Activated T-helper 2 cell treated with anti-CD3 and anti-CD28 coated beads, Interferon-gamma antibody, Interleukin-2, Interleukin-4, amounts not matched to agents 10 μg/mL and 5 μg/mL and 100 μg/mL, durations not matched to agents 14 hours and 24 hours and 36 hours (primary cell): ENCODE measurements at places on chromosomes 3 and 15. TPM values are rescaled to one million over a fixed set of nuclear protein-coding genes. Genes with fewer than 3 reads are reported as not detected.

GRCh38 chr3:164155400-164155799, 922.9 kb downstream of the SI start:
- H3K4me1 ChIP-seq, result no peaks in the 10 kb centered on the region
- H3K27me3 ChIP-seq, result no peaks in the 10 kb centered on the region
- H3K36me3 ChIP-seq, result no peaks in the 10 kb centered on the region

GRCh38 chr3:149519912-149520311, 45.4 kb downstream of the TM4SF4 start:
- H3K4me3 ChIP-seq, result no peak overlapping the region
- peaks cover 6% of the 10 kb centered on the region for H3K27me3 ChIP-seq
- H3K36me3 ChIP-seq, result no peaks in the 10 kb centered on the region
- H3K27ac ChIP-seq, result no peak overlapping the region
- no peaks in the 10 kb centered on the region for H3K4me1 ChIP-seq
- DNase-seq, result no peak

GRCh38 chr3:110589341-110589740, 482.3 kb upstream of the NECTIN3 start:
- no peaks in the 10 kb centered on the region for H3K36me3 ChIP-seq
- DNase-seq, result no peak
- no peak overlapping the region for H3K27ac ChIP-seq
- H3K4me1 ChIP-seq, result no peaks in the 10 kb centered on the region

GRCh38 chr3:168250415-168250861, 154.7 kb upstream of the GOLIM4 start:
- no peaks in the 10 kb centered on the region for H3K36me3 ChIP-seq
- peaks cover 11% of the 10 kb centered on the region for H3K4me1 ChIP-seq
- peaks cover 56% of the 10 kb centered on the region for H3K27me3 ChIP-seq
- H3K27ac ChIP-seq, result no peak overlapping the region
- peak overlapping the region; percentile 72 for H3K4me3 ChIP-seq

GRCh38 chr3:186789554-186790260, 6.3 kb downstream of the EIF4A2 start:
- H3K36me3 ChIP-seq, result peaks cover 88% of the 10 kb centered on the region
- no peaks in the 10 kb centered on the region for H3K27me3 ChIP-seq
- peak overlapping the region; percentile 76 for H3K27ac ChIP-seq
- H3K4me3 ChIP-seq, result no peak overlapping the region
- no peak for DNase-seq
- H3K4me1 ChIP-seq, result peaks cover 36% of the 10 kb centered on the region

DNA sequence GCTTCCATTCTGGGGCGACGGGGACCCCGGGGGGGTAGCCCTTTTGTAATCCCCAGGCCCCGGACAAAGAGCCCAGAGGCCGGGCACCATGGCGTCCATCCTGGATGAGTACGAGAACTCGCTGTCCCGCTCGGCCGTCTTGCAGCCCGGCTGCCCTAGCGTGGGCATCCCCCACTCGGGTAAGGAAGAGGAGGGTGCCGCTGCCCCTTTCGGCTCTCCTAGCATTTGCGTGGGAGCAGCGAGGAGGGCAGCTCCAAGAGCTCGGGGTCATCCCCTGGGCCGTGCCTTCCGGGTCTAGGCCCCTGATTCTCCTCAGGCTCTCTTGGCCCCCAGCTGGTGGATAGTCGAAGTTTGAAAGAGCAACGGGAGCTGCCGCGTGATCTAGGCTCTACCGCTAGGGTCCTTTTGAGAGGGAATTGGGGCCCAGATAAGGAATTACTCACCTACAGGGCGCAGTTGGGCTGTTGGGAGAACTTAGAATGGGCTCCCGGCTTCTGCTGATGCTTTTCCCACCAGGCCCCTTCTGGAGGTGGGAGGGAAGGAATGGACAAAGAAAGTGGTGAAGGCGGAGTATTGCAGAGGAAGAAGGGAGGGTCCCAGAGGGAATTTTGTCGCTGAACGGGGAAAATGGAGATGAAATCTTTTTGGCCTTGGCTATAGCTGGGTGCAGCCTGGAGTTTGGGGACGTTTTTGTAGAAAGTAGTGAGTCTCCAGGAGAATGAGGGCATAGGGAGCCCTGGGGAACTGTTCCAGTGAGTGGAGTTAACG, 615 bp downstream of the VPS18 start:
- H3K4me3 ChIP-seq, result peak overlapping the region; percentile 100
- H3K27me3 ChIP-seq, result peaks cover 1% of the 10 kb centered on the region
- H3K4me1 ChIP-seq, result peaks cover 20% of the 10 kb centered on the region
- H3K27ac ChIP-seq, result peak overlapping the region; percentile 97

DNA sequence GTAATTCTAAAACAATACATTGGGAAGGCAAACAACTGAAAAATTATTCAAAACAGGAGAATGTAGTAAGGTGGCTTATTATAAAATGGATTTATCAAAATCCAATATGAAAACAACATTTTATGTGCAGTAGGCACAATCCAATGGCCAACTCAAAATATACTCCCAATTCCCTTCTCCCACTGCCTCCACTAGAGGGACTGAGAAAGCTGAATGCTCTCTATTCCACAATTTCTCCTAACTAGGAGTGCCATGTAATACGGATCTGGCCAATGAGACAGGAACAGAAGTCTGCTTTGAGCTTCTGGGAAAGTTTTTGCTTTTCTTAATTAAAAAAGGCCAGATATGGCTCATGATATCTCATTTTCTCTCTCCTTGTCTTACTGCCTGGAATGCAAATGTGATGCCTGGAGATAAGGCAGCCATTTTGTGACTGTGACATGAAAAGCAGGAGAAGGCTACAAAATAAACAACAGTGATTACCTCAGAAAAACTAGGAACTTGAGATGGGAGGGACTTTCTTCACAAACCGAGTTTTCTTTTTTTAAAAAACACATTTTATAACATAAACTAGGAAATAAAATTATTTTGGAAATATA, 18.8 kb upstream of the VGLL4 start:
- H3K4me1 ChIP-seq, result no peaks in the 10 kb centered on the region
- H3K27ac ChIP-seq, result no peak overlapping the region
- DNase-seq, result no peak
- no peaks in the 10 kb centered on the region for H3K36me3 ChIP-seq

DNA sequence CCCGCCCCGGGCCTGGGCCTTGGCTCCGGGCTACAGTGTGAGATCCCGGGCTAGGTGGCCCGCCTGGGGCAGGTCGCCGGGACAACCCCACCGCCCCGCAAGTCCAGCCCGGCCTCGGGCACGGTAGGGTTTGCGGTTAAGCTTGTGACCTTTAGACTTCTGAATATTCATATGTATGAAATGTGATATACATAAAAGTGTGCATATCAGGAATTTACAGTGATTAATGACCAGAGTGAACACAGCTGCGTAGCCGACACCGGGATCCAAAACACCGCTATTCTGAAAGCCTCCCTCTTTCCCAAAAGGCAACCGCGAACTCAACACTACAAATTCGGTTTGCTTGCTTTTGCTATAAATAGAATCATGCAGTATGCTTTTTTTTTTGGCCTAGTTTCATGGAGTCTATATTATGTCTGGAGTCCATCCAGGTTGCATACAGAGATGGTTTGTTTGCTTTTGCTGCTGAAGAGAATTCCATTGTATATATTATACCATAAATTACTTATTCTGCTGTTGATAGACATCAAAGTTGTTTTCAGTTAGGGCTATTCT, 636 bp upstream of the SNRPA1 start:
- H3K36me3 ChIP-seq, result peaks cover 36% of the 10 kb centered on the region
- H3K27ac ChIP-seq, result peak overlapping the region; percentile 95
- H3K27me3 ChIP-seq, result no peaks in the 10 kb centered on the region
- peak overlapping the region; percentile 98 for H3K4me3 ChIP-seq

- H3K4me1 ChIP-seq, result peaks cover 2% of the 10 kb centered on the region
- peaks cover 22% of the 10 kb centered on the region for H3K27me3 ChIP-seq
- DNase-seq, result no peak
- H3K4me3 ChIP-seq, result no peak overlapping the region
Measured at GRCh38 chr15:91376038-91376437, 276.0 kb downstream of the SV2B start.

- H3K36me3 ChIP-seq, result no peaks in the 10 kb centered on the region
- H3K4me1 ChIP-seq, result no peaks in the 10 kb centered on the region
- no peak overlapping the region for H3K4me3 ChIP-seq
- H3K27ac ChIP-seq, result no peak overlapping the region
- DNase-seq, result no peak
Measured at GRCh38 chr3:103170651-103171050, 735.8 kb downstream of the ZPLD1 start.

GRCh38 chr3:88031642-88032077, 27.1 kb downstream of the CGGBP1 start:
- H3K4me3 ChIP-seq, result peak overlapping the region; percentile 82
- H3K36me3 ChIP-seq, result no peaks in the 10 kb centered on the region
- DNase-seq, result no peak

DNA sequence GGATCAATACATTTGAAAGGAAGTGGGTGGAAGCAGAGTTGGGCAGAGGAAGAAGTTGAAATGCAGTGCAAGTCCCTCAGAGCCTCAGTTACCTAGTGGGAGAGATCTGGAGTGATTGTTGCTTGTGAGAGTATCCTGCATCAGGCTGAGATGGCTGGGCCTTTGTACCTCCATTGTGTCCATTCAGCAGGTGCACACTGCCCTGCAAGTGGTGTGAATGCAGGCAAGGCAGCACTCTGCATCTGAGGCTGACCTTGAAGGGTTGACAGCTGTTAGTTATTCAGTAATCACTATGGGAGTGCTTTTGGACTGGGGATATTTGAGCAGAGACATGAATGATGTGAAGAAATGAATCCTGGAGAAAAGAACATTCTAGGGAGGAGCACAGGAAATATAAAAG, 25.2 kb downstream of the ATP6V1A start:
- no peaks in the 10 kb centered on the region for H3K27me3 ChIP-seq
- no peaks in the 10 kb centered on the region for H3K36me3 ChIP-seq
- no peak overlapping the region for H3K27ac ChIP-seq
- no peak overlapping the region for H3K4me3 ChIP-seq
- DNase-seq, result no peak

DNA sequence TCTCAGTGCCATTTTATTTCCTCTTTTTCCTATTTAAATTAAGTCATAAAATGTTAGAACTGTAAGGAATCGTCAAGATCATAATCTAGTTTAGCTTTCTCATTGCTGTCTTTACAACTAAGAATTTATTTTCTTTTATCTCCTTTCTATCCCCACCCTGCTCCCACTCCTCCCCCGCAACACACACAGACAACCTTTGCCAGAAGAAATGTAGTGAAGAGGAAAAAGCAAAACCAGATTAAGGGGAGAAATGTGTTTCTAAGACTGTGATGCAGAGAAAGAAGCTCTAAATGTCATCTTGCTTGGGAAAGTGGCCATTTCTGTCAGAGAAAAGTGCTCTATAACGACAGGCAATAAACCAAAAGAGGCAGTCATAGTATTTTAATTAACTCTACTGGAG, 78.3 kb upstream of the MLF1 start:
- H3K27ac ChIP-seq, result no peak overlapping the region
- no peak overlapping the region for H3K4me3 ChIP-seq
- H3K36me3 ChIP-seq, result no peaks in the 10 kb centered on the region
- no peaks in the 10 kb centered on the region for H3K27me3 ChIP-seq
- no peaks in the 10 kb centered on the region for H3K4me1 ChIP-seq

GRCh38 chr3:154427685-154428285, 2.2 kb downstream of the GPR149 start:
- H3K36me3 ChIP-seq, result no peaks in the 10 kb centered on the region
- H3K4me3 ChIP-seq, result no peak overlapping the region
- no peak overlapping the region for H3K27ac ChIP-seq
- DNase-seq, result no peak
- H3K4me1 ChIP-seq, result no peaks in the 10 kb centered on the region

DNA sequence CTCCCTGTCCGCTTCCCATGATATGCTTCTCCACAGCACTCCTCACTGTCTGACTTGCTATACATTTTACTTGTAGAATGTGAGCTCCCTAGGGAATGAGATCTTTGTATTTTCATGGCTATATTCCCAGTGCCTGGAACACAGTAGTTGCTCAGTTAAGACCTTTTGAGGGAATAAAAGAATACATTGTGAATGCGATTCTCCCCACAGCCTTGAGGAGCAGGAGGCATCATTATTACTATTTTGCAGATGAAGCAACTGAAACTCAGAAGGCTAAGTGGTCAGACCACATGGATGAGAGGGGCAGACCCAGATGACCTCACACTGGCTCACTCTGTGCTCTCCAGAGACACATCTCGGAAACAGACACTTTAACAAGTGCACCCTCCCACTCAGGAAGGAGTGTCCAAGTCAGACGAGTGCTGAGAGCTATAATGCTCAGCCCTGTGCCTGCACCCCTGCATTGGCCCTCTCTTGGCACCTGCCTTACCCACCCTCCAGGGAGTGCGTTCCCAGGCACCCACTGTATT, 46.8 kb downstream of the SST start:
- peaks cover 26% of the 10 kb centered on the region for H3K27me3 ChIP-seq
- no peaks in the 10 kb centered on the region for H3K4me1 ChIP-seq
- H3K36me3 ChIP-seq, result no peaks in the 10 kb centered on the region

DNA sequence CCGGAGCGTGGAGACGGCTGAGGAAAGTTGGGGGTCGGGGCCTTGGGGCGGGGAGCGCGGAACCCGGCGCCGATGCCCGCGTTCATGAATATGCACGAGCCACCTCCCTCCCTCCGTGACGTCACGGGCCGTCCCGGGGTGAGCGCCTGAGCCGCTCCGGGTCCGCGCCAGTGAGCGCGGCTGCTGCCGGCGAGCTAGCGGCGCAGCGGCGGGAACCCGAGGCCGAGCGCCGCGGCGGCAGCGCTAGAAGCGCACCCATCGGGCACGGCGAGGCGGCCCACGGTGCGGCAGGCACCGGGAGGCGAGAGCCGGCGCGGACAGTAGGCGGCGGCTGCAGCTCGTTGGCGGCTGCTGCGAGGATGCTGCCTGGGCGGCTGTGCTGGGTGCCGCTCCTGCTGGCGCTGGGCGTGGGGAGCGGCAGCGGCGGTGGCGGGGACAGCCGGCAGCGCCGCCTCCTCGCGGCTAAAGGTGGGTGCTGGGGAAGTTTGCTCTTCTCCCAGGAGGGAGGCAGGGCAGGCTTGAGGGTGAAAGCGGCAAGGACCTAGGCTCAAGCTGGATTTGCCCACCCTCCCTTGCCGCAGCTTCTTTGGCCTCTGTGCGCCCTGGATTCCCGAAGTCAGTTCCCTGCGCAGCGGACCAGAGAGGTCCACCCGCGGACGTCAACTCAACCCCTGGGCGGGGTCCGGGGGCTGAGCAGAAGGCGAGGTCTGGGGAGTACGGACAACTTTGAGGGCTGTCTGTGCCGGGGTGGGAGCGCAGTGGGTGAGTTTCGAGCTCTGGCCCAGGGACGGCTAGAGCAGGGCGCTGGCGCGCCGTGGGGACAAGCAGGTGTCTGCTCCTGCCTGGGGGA, at the start of gene CLSTN2:
TSS of gene CLSTN2 (plus strand) at position 170 of the 850 bp plus-strand sequence.
- no peaks in the 10 kb centered on the region for H3K4me1 ChIP-seq
- peaks cover 52% of the 10 kb centered on the region for H3K27me3 ChIP-seq
- H3K36me3 ChIP-seq, result no peaks in the 10 kb centered on the region
- peak; percentile 11 for DNase-seq
- no peak within 1 kb of the TSS for H3K4me3 ChIP-seq

GRCh38 chr15:71219645-71220044, 104.4 kb downstream of the THSD4 start:
- no peak overlapping the region for H3K4me3 ChIP-seq
- no peaks in the 10 kb centered on the region for H3K27me3 ChIP-seq
- no peak for DNase-seq
- H3K27ac ChIP-seq, result no peak overlapping the region
- H3K36me3 ChIP-seq, result no peaks in the 10 kb centered on the region

- no peak overlapping the region for H3K27ac ChIP-seq
- no peak overlapping the region for H3K4me3 ChIP-seq
- H3K27me3 ChIP-seq, result no peaks in the 10 kb centered on the region
- DNase-seq, result no peak
Measured at GRCh38 chr3:110902453-110903085, 169.0 kb upstream of the NECTIN3 start.

GRCh38 chr15:96893159-96893906, 562.8 kb downstream of the NR2F2 start:
- H3K27me3 ChIP-seq, result no peaks in the 10 kb centered on the region
- DNase-seq, result no peak
- no peaks in the 10 kb centered on the region for H3K36me3 ChIP-seq
- no peak overlapping the region for H3K4me3 ChIP-seq

The LRRC34 gene
- total RNA-seq, result 5.6 and 5.9 TPM in 2 replicates

The PPP1R14D gene
- total RNA-seq, result not detected in 2 replicates
